ENCODE measurements at places on chromosomes 4 and X.

- DNase-seq: no peak
Observed at GRCh38 chr4:83174844-83175414, 60.4 kb upstream of the PLAC8 start.

GRCh38 chr4:93710101-93710846 is 118.3 kb upstream of the ATOH1 start:
- no peak for DNase-seq

DNA sequence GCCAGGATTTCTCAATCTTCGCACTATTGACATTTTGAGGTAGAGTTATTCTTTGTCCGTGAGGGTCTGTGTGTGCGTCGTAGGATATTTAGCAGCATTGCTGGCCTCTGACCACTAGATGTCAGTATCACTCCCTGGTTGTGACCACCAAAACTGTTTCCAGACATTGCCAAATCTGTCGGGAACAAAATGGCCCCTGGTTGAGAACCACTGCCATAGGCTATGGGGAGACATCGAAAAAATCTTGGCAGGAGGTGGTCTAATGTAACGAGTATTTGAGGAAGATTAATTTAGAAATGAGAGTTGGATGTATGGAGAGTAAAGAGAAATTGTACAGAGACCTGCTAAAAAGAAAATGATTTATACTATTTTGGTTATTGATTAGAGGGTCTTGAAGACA is 108.4 kb downstream of the DOCK11 start:
- DNase-seq: no peak

GRCh38 chr4:140090215-140090731 is 63.7 kb downstream of the MAML3 start:
- DNase-seq: no peak

- no peak for DNase-seq
Observed at GRCh38 chrX:71935476-71935875, 24.8 kb downstream of the NHSL2 start.

DNA sequence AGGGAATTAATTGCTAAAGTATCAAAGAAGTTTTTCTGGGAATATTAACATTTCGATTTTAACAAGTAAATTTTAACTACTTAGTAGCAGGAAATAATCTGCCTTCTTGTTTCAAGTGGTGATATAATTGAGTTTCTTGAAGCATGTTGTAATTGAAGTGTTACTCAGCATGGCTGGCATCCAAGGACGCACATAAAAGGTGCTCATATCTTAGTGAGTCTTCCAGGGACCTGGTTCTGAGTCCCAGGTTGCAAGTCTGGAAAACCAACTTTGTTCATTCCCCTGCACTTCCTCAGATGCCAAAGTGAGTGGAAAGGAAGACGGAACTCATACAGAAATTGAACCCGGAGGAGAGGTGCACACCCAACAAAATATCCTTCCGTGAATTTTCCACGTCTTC is 399.6 kb downstream of the NLGN4X start:
- DNase-seq: no peak

- DNase-seq: peak; percentile 66
Observed at GRCh38 chr4:101103381-101104142, 243.8 kb downstream of the PPP3CA start.

GRCh38 chr4:89427782-89428181 is 120.2 kb upstream of the GPRIN3 start:
- no peak for DNase-seq

- DNase-seq: no peak
Observed at GRCh38 chr4:8836664-8837171, 34.9 kb downstream of the HMX1 start.

GRCh38 chrX:136421338-136421737 is 66.4 kb upstream of the BRS3 start:
- DNase-seq: no peak

- DNase-seq: no peak
Observed at GRCh38 chrX:109735202-109735744, 2.2 kb upstream of the ACSL4 start.

GRCh38 chr4:96835991-96836390 is 996.1 kb downstream of the PDHA2 start:
- DNase-seq: no peak

All from SIG-M5 (cell line).